ENCODE measurements at places on chromosomes 2 and 18.

GRCh38 chr18:32598144-32598543 lies 127.5 kb upstream of the GAREM1 start:
- DNase-seq: no peak

- no peak for DNase-seq
These were observed 287.4 kb downstream of the MBD2 start for GRCh38 chr18:53937037-53937436.

- no peak for DNase-seq
These were observed 24.6 kb downstream of the THAP4 start for GRCh38 chr2:241612156-241613016.

DNA sequence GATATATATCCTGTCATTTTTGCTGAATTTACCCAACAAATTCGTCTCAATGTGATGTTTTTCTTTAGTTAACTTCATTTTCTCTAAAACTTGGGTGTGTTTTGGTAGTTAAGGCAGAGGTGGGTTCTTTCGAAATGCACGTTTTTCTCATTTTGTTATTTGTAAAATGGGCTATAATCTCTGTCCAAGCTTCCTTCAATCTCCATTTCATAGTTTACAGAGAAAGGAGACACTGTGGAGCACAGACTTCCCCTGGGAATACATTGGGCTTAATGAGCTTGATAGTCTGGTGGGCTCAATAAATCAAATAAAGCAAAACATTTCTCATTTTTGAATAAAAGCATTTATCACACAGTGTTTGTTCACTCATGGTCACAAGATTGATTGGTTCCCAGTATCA lies 145.1 kb downstream of the AGPS start:
- DNase-seq: no peak

DNA sequence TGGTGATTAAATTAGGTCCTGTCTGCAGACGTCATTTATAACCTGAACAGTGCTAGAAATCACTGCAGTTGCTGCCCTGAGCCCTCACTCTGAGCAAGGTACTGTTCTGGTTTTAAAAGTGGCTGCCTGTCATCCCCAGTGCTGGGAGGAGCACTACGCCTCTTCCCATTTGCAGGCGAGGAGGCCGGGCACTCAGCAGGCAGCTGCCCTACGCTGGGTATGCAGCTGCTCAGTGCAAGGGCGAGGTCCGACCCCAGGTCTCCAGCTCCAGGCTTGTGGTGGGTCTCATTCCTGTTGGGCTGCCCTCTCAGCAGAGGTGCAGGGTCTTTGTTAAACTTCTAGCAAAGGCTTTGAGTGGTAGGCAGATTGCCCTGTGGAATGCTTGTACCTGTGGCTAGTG lies 15.7 kb downstream of the CNDP2 start:
- no peak for DNase-seq

DNA sequence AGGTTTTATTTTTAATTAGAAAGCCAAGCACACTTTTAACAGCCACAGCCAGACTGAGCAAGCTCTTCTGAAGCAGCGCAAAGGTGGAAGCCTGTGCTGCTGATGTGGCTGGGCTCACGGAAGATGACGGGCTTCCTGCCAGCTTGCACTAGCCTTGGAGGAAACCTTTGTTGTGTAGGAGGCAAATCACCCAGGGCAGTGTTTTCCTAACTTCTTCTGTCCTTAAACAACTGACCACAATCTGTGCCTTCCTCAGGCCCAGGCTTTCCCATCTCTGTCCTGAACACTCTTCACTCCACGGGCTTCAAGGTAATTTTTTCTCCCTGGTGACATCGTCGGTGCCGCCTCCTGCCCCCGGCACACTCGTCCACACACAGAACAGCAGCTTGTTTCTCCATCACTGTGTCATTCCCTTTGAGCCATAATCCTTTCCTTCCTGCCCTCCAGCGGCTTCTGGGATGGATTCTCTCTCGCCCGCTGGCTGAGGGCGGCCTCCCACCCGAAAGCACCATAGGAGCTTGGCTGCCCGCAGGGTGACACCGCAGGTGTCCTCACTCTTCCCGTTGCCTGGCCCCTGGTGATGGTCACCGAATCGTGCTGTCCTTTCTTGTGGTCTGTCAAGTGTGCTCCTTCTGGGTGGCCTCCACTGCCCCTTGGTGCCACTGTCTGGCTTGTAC lies 31.1 kb upstream of the INHBB start:
- DNase-seq: no peak

- no peak for DNase-seq
These were observed 97.6 kb downstream of the NFATC1 start for GRCh38 chr18:79493211-79493800.

GRCh38 chr18:32048507-32049091 lies 30.0 kb downstream of the RNF125 start:
- DNase-seq: no peak

- no peak for DNase-seq
These were observed 17.1 kb downstream of the CREB1 start for GRCh38 chr2:207546822-207547221.

GRCh38 chr18:78245451-78245850 lies 734.2 kb upstream of the SALL3 start:
- DNase-seq: no peak

GRCh38 chr2:98507461-98507860 lies 62.8 kb downstream of the INPP4A start:
- DNase-seq: no peak

DNA sequence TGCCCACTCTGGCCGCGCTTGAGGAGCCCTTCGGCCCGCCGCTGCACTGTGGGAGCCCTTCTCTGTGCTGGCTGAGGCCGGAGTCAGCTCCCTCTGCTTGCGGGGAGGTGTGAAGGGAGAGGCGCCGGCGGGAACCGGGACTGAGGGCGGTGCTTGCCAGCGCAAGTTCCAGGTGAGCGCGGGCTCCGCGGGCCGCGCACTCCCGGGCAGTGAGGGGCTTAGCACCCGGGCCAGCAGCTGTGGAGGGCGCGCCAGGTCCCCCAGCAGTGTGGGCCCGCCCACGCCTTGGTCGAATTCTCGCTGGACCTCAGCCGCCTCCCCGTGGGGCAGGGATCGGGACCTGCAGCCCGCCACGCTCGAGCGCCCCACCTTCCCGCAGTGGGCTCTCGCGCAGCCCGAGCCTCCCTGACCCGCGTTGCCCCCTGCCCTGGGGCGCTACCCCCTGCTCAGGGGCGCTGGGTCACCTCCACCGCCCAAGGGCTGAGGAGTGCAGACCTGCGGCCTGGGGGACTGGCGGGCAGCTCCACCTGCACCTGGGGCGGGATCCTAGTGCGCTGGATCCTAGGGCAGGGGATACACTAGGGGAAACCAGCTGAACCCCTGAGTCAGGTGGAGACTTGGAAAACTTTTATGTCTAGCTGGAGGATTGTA lies 97.3 kb downstream of the CD8B2 start:
- no peak for DNase-seq

- no peak for DNase-seq
These were observed 95.3 kb upstream of the KLHL29 start for GRCh38 chr2:23289671-23290070.

DNA sequence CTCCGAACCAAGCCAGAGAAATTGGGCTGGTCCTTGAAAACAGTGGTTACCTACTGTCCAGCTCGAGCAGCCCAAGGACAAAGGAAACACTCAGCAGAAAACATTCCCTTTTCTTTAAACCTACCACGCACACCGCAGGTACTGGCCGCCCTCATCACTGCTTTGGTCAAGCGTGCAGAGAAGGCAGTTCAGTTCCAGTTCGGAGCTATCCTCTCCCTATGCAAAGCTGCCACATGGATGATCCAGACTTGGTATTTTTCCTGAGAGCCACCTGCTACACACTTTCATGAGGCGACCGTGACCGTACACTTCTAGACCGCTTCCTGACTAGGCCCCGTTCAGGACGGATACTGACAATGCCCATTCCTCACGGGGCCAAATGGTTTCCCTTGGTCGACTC lies 4.3 kb upstream of the POLR2D start:
- DNase-seq: no peak

DNA sequence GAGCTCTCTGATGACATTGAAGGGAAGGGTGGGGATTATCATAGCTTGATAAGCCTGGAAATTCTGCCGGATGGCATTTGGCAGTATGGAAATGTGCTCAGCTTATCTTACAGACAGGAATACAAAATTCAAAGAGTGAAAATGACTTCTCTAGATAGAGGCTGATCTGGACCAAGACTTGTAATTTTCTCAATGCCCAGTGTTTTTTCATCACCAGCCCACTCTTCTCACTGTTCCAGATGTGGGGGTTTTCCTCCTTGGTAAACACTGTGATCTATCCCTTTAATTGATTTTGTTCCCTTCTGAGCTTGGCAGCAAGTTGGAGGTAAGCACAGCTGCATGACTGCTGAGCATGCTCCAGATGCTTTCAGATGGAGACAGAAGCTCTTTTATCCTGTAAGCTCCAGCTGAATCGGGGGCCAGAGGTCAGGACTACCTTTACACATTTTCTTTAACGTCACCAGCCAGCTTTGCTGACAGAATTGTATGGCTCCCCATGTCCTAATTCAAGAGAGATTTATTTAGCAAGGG lies 287.4 kb upstream of the TCF4 start:
- DNase-seq: no peak
